ENCODE measurements at places on chromosomes 3 and 15. TPM values are rescaled to one million over a fixed set of nuclear protein-coding genes. Genes with fewer than 3 reads are reported as not detected.
A peak's percentile ranks its signal among the peaks of the same experiment; 100 is the strongest.

- no peak for DNase-seq
These were observed 144.7 kb upstream of the GADL1 start for GRCh38 chr3:31039145-31039544.

GRCh38 chr3:169591983-169592644, 71.4 kb downstream of the MECOM start:
- no peak for DNase-seq

DNA sequence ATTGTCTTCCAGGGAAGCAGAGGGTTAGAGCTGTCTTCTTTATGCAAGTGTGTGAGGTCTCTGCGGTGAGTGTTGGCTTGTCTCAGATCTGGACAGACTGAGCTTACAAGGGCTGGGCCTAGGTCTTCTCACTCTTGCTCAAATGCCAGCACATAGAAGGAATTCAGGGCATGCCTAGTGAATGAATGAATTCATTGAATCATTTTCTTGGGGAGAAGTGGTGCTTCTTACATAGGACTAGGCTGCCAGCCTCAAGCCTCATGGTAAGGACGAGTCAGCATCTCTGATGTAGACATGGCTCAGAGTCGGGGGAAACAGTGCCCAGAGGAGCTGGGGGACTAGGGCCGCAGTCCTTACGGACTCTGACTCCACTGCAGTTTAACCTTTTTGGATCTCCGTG, 17.2 kb downstream of the MKRN2 start:
- no peak for DNase-seq

DNA sequence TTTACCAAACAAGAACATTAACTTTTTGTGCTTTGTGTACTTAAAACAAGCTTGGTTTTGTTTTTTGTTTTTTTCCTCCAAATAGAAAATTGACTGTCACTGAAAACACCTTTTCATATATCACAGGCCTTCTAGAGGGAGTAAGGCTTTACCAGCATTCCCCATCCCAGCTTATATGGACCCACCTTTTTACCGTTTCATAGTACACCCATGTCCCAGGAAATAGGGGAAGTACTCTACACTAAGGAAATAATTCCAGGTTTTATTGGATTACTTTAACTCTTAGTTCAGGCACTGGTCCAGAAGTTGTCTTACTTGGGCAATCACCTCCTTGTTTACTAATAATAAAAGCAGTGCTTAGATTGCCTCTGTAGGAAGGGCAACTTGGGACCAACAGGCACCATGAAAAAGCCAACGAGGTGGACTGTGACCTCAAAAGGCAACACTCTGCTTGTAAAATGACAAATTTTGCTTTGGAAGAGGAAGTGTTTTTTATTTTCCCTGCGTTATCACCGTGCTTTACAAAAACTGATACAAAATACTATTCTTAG, 26.2 kb downstream of the HMG20A start:
- DNase-seq = no peak

DNA sequence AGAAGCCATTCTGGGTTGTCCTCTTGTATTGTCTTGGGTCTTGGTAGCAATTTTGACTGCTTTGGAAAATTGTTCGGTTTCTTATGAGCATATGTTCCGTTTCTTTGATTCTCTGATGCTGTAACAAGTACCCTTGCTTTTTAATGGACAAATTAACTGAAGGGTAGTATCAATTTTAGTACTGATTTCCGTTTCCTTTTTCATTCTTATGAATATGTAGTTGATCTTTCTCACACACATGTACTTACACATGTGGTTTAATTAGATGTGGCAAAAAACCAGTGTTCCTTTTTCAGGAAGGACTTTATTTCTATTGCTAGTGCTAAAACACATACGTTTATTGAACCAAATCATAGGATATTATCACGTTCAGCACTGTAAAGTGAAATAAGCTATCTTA, 119.1 kb downstream of the TCF12 start:
- DNase-seq = no peak

DNA sequence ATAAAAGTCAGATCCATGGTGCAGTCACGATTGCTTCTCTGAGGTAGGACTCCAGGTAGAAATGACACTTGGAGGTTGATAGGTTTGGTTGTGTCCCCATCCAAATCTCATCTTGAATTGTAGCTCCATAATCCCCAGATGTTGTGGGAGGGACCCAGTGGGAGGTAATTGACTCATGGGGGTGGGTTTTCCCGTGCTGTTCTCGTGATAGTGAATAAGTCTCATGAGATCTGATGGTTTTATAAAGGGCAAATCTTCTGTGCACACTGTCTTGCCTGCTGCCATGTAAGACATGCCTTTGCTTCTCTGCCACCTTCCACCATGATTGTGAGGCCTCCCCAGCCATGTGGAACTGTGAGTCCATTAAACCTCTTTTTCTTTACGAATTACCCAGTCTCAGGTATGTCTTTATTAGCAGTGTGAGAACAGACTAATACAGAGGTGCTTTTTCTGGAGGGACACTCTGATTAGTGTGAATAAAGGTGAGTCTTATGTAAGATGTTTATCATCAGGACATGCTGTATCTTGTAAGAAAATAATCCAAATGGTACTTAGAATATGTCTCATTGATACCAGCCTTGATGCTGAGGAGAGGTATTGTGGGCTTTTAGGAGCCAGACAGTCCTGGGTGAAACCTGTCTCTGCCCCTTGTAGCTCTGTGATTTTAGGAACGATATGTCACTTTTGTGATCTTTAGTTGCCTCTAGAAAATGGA, 43.0 kb downstream of the SLCO3A1 start:
- DNase-seq = no peak

GRCh38 chr3:36649125-36649524, 115.2 kb downstream of the DCLK3 start:
- DNase-seq = no peak

GRCh38 chr3:141686466-141687291, 51.4 kb upstream of the RNF7 start:
- DNase-seq = peak; percentile 67

DNA sequence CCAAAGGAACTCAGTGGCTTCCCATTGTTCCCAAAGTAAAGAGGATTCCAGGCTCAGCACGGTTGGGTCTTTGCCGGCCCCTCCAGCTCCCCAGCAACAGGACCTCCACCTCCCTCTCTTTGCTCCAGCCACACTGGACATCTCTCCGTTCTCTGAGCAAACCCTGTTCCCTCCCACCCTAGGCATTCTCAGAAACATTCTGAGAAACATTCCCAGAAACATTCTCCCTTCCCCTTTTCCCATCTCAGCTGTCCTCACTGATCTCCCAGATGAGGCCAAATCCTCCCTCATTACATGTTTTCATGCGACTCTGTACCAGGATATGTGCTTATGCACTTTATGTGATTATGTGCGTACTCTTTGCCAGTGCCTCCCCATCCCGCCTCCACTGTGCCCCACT, 14.1 kb downstream of the CCDC33 start:
- no peak for DNase-seq

- no peak for DNase-seq
These were observed 44.9 kb downstream of the ATP1B3 start for GRCh38 chr3:141921316-141921715.

Gene MFGE8
- total RNA-seq = 249 TPM

Gene PYGO1
- total RNA-seq = 30.2 TPM

Gene AMOTL2
- total RNA-seq = 36.0 TPM

Gene HTR3E
- not detected for total RNA-seq

Gene ANKUB1
- not detected for total RNA-seq

Gene CORO2B
- total RNA-seq = 3.0 TPM
